Astrocyte of the cerebellum (primary cell): ENCODE measurements at places on chromosomes 6 and 20.

DNA sequence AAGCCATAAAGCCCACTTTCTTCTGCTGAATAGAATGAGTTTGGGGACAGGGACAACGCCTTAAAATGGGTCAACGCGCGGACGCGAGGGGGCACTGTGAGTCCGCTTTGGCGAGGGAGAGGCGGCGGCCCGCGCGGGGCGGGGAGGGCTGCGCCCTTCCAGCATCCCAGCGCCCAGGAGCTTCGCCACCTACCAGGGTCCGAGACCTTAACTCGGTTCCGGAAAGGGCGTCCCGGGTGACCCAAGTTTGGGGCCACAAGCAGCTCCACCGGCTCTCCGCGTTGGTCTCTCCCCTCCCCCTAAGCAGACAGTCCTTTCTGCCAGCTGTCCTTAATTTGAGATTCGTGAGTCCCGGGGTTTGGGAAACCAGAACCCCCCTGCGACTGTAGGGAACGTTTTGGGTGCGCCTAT lies 1.8 kb upstream of the SAMD5 start:
- no peak for DNase-seq

GRCh38 chr6:88008411-88008810 lies 39.2 kb upstream of the SPACA1 start:
- DNase-seq, result peak; percentile 3

DNA sequence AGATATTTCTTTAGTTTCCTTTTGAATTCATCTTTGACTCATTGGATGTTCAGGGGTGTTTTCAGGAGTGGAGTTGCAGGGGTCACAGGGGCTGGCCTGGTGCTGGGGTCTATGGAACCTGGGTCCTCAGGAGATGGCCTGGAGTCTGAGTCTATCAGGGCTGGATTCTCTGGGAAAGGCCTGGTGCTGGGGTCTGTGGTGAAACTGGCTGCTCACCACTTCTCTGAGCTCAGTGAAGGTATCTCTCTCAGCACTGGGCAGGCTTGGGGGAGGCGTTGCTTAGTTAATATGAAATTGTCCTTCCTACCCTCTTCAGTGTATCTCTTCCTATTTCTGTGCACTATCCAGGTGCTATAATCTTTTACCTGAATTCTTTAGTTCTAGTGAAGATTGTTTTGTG lies 83.1 kb upstream of the SLC24A3 start:
- DNase-seq, result no peak

- DNase-seq, result no peak
Measured at GRCh38 chr20:25079171-25079570, 2.8 kb downstream of the VSX1 start.

GRCh38 chr6:80348263-80348662 lies 241.8 kb downstream of the BCKDHB start:
- DNase-seq, result peak; percentile 92

- DNase-seq, result no peak
Measured at GRCh38 chr20:9081423-9081966, 12.6 kb downstream of the PLCB4 start.
